ENCODE measurements at places on chromosomes 4 and X. TPM values are rescaled to one million over a fixed set of nuclear protein-coding genes. Genes with fewer than 3 reads are reported as not detected.

AMOT gene
- total RNA-seq, result 0.02 TPM

CT47B1 gene
- not detected for total RNA-seq

TMEM154 gene
- total RNA-seq, result 0.03 TPM

DYNLT3 gene
- 14.3 TPM for total RNA-seq

TAF7L gene
- 0.08 TPM for total RNA-seq

TBC1D25 gene
- total RNA-seq, result 13.8 TPM

TCP11X2 gene
- not detected for total RNA-seq

KLHL4 gene
- total RNA-seq, result 6.3 TPM

APOOL gene
- 7.3 TPM for total RNA-seq

ADH7 gene
- total RNA-seq, result not detected

GABRG1 gene
- not detected for total RNA-seq

IBSP gene
- not detected for total RNA-seq

CAPN6 gene
- total RNA-seq, result not detected

CDK16 gene
- total RNA-seq, result 106 TPM

MAGEE1 gene
- total RNA-seq, result 4.8 TPM

IGFBP7 gene
- 283 TPM for total RNA-seq

TKTL2 gene
- not detected for total RNA-seq

CT45A5 gene
- 0.08 TPM for total RNA-seq

TBC1D8B gene
- total RNA-seq, result 1.3 TPM

Data from A549 treated with AZD2906 at 1 μM for 4 hours (cell line).